Cardiac septum (tissue), 1 donor: ENCODE measurements at places on chromosomes 1 and 21.
A peak's percentile ranks its signal among the peaks of the same experiment; 100 is the strongest.

DNA sequence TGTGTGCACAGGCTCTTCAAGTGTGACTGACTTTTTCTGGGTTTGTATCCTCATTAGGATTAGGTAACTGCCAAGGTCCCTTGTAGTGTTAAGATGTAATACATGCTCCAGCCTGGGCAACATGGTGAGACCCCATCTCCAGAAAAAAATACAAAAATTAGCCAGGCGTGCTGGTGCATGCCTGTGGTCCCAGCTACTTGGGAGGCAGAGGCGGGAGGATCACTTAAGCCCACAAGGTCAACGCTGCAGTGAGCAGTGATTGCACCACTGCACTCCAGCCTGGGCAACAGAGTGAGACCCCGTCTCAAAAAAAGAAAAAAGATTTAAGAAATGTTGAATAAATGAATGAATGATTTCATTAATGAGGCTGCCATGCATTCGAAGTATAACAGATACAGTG, 15.1 kb downstream of the ZBTB17 start:
- no peak for DNase-seq

GRCh38 chr1:232283864-232284263, 346.1 kb downstream of the SIPA1L2 start:
- DNase-seq, result no peak

GRCh38 chr1:117147856-117148588, 26.5 kb upstream of the TRIM45 start:
- no peak for DNase-seq

- no peak for DNase-seq
Observed at GRCh38 chr1:25879675-25880074, 4.2 kb upstream of the PAQR7 start.

DNA sequence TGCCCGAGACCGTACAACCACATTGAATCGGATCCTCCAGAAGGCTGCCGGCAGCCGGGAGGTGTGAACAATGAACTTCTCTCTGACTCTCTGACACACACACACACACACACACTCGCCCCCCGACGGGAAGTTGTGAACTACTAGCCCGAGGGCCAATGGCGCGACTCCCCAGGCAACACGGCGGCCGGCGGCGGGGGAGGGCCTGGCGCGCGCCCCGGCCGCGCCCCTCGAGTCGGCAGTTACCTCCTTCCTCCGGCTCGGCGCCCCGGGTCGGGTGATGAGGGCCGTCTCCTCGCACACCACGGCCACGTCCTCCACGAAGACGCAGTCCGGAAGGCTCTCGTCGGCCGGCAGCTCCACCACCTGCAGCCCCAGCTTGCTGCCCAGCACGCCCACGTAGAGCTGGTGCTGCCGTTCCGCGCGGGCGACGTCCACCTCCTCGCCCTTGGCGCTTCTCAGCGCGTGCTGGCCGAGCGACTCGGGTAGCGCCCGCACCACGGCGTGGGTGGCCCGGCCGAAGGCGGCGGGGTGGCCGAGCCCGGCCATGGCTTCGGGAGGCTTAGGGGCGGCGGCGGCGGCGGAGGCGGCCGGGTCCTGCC, 361 bp downstream of the DDAH1 start:
- DNase-seq, result peak; percentile 84

GRCh38 chr1:14704846-14705245, 106.4 kb downstream of the KAZN start:
- no peak for DNase-seq

DNA sequence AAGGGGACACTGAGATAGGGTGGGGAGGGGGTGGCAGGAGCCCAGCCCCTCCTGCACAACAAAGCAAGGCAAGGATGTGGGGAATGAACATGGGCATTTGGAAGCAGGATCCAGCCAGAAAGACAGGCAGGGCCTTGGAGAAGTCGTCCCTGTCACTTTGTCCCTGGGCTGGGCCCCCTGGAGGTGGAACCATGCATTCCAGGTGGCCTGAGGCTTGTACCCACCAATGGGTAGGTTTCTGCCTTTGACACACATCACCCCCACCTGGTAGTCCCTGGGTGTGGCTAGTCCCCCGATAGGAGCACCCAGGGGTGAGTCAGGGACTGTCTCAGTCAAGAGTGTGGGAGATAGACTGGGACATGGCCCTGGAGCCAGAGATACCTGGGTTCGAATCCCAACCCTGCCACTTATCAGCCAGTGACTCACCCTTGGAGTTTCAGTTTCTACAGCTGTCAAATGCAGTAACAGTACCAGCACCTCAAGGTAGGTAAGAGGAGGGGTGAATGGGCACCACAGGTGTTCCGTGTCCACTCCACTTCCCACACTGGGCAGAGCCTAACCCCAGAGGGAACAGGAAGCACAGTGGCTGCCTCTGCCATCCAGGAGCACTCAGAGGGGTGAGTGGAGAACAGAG, 10.0 kb downstream of the PLA2G2D start:
- no peak for DNase-seq

DNA sequence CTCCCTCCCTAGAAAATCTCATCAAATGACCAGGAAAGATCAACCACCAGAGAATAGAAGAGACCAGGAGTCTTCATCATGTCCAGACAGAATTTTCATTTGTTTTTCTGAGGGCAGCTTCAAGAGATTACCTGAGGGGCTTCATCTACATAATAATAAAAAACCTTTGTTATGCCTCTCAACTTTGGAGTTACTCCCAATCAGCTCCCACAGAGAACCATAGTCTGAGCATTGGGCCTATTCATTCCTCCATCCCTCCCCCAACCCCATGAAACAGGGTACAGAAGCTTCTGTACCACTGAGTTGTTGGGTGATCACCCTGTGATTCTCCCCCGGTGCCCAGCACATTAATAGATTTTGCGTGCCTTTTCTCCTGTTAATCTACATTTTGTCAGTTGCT, 53.3 kb upstream of the PRRC2C start:
- DNase-seq, result no peak

DNA sequence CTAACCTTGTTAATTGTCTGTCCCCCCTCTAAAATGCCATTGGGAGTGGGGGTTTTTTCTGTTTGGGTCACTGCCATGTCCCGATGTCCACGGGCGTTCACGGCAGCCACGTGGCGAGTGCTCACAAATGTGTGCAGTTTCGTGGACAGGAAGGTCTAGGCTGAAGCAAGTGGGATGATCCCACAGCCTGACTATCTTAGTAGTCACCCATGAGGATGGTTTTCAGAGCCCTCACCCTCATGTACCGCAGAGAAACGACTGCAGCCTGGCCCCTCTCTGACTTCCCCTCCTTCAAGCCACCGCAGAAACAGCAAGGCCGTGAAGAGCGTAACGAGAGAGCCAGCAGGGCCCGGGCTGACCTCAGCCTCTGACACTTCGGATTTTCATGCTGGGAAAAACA, 52.3 kb upstream of the COX20 start:
- no peak for DNase-seq

DNA sequence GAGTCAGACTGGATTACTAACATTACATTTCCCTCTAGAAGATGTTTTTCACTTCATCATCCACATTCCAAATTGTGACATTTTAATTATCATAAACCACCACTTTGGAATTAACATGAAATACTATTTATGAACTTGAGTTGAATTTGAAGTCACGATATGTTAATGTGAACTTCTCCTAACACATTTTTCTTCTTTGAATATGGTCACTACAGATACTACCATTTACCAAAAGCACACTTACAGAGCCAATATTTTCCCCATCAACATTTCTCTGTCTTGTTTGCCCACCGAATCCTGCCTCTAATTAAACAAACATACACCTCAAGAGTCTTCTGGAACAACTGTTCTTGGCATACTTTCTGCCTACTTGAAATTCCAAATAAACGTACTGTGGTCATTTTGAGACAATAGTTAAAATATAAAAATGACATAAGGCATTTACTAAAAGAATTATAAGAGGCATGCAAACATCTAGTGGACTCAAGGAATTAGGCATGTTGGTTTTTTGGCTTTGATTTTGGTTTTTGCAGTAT, 177.4 kb downstream of the AKT3 start:
- no peak for DNase-seq

DNA sequence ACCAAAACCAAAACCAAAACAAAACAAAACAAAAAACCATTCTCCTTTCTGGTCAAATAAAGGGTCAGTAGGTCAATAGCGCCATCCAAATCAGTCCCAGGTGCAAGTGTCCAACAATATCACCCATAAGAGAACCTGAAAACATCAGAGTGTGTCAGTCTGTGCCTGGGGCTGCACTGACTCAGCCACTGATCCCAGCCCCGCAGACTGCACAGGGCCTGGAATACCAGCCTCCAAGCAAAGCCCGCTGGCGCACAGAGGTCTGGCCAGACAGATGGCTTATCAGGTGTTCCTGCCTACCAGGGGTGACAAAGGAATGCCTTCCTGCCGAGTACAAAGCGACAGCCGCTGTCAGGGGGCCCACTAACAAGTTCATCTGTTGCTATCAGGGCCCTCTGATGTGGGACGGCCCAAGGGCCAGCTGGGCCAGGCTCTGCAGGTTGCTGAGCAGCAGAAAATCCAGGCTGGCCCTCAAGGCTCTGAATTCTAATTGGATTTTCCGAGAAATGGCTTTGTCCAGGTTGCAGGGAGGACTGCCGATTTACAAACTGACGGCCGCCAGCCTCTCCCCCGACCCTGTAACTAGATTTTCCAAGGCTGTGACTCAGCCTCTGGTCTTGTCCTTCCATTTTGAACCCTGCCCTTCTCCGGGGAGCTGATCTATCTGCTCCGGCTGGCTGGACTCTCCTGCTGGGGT, 13.7 kb upstream of the TMEM51 start:
- DNase-seq, result no peak

GRCh38 chr21:28767523-28767922, 225.2 kb downstream of the LTN1 start:
- no peak for DNase-seq

DNA sequence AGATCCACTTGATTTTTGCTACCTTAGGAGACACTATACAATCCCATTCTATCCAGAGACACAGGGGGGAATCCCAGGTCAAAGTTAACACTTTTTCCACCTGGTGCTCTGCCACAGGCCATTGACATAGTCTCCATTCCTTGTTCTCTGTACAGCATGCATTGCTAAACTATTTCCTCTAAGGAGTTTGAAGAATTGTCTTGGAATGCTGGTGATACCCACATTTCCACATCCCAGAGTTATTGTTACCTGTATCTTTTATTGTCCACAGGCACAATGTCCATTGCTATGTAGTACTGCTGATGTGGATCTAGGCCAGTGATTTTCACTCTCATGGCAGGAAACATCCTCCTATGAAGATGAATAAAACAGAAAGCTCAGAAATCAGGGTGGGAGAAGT, 61.9 kb downstream of the TBX15 start:
- no peak for DNase-seq

GRCh38 chr1:32509939-32510338, 29.3 kb upstream of the ZBTB8A start:
- DNase-seq, result no peak
